Left lobe of liver (tissue), 2 donors: ENCODE measurements at places on chromosomes 4 and X. TPM values are rescaled to one million over a fixed set of nuclear protein-coding genes. Genes with fewer than 3 reads are reported as not detected.

DNA sequence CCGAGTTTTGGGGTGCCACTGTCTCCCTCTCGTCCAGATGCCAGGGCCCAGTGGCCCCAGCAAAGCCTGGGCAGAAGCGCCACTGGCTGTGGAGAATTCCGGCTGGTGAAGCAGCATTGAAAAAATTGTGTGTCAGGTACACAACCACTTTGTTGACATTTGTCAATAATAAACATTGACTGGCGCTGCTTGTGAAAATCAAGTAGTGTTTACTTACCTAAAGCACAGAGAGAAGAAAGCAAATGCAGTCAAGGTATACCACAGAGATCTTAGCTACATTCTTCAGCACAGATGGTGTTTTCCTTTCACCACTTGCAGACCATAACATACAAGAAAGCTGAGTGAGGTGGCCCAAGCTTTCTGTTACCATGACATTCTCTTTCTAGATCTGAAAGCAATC, 14.5 kb upstream of the SLC7A11 start:
- DNase-seq, result no peak

DNA sequence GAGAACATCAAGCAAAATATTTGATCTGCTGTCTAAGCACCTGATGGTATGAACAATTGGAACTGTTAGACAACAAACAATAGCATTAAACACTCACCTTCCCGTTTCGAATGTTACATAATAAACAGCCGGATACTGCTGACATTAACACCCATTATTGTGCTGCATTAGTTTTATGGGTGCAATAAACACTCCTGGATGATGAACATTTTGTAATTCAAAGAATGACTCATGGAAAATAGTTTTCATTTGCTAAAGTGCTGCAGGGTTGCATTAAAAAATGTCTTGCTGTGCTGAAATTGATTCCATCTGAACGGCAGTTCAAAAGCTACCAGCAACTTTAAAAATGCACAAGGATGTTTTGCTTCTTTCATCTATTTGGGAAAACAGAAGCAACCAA, 100.8 kb upstream of the SORBS2 start:
- no peak for DNase-seq

- DNase-seq, result no peak
These were observed 63.5 kb upstream of the WDR1 start for GRCh38 chr4:10179957-10180602.

RENBP gene
- total RNA-seq, result 5.5 TPM

DNA sequence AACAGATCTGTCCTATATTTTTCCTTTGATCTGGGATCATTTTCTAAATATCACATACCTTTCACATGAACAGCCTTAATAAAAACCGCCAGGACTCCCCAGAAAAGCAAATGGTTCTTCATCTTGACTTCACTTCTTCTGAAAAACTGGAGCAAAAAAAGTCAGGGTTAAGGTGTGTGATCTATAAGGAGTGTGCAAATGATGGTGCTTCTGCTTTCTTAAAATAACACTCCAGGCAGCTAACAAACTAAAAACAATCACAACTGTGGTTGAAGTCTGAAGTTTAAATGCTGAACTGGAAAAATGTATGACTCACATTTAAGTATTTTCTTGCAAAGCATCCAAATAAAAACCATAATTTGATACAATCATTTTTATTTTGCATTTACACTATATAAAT, at the start of gene JCHAIN:
Gene JCHAIN (minus strand): TSS at position 140 of the 400 bp plus-strand sequence. CDS start 18 bp downstream, at position 122.
- DNase-seq, result no peak

GRCh38 chr4:150582146-150582872, at the start of gene MAB21L2:
MAB21L2 (plus strand) TSS chr4:150582151; CDS start chr4:150583030, 879 bp downstream.
- DNase-seq, result no peak

- no peak for DNase-seq
These were observed 63.3 kb downstream of the USP9X start for GRCh38 chrX:41148553-41148952.

LDB2 gene
- total RNA-seq, result 21.0 TPM

DNA sequence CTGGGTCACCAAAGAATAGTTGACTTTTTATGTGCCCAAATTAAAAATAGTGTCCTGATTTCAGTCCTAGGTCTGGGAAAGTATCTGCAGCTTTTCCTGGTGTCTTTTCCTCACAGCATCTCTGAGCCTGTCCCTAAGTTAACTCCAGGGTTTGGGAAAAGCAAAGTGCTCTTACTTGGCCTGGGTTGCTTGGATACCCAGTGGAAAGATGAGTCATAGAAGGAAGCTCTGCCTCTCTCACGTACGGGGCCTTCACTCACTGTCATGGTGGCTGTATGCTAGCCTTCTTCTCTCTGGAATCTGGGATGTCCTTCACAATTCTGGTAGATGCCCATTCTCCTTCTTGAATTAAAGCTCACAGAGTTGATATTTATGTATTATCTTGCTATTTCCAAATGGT, 607.3 kb downstream of the ANKRD50 start:
- DNase-seq, result no peak

DNA sequence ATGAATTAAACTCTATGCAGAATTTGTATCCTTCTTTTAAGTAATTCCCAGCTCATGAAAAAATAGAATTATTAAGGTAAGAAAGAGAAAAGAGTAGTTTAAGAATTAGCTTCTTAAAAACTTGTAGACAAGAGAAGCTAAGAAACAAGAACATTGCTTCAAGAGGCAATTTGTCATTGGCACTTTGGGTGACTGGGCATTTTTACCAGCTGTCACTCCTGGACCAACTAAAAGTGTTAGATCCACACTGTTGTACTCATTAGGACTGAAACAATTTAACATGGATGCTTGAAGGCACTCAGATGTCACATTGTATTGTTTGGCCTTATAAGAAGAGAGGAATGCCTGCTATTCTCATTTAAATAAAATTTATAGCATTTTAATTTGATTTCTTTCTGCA, 7.4 kb downstream of the COL25A1 start:
- no peak for DNase-seq

GRCh38 chr4:6403400-6403685, 69.1 kb downstream of the PPP2R2C start:
- DNase-seq, result no peak

CLDN2 gene
- total RNA-seq, result 6.0 TPM

- no peak for DNase-seq
These were observed 119.7 kb downstream of the SHOX start for GRCh38 chrX:750263-750662.

PPEF1 gene
- not detected for total RNA-seq

DNA sequence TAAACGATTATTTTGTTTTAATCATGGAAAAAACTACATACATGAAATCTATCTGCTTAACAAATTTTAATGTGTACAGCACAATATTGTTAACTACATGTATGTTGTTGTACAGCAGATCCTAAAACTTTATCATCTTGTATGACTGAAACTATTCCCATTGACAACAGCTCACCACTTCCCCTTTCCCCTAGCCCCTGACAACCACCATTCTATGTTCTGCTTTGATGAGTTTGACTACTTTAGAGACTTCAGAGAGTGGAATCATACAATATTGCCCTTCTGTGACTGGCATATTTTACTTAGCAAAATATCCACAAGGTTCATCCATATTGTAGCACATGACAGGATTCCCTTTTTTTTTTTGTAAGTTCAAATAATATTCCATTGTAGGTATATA, 185.9 kb downstream of the CFAP299 start:
- no peak for DNase-seq

- peak; percentile 42 for DNase-seq
These were observed 600 bp downstream of the BEX4 start for GRCh38 chrX:103215425-103215991.

DNA sequence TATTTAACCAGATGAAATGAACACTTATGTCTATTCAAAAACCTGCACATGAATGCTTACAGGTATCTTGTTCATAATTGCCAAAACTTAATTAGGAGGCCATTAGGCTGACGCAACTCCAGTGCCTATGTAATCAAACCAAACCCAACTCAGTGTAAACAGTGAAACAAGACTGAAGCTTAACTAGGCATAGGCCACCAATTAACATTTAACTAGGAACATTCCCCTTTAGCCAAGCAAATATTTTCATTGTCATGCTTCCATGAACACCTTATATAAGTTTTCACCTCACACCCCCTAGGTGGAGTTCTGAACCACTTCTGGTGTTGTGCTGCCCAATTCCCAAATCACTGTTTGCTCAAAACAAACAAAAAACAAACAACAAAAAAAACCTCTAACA, 686.0 kb downstream of the STPG2 start:
- no peak for DNase-seq

DNA sequence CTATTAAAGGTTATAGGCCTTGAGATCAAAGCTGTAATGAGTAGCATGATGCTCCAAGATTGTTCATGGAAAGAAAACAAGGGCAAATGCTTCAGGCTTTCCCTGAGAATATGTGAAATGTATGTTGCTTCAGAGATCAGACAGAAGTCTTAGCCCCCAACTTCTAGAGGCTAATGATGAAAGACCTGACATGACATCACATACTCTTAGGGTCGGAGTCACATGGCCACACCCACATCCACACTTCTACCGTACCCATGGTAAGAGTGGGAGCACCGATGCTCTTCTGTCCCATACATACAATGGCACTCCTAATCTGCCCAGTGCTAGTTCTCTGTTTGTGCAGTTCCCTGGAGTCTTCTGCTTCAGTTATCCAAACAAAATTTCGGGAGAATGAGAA, 111.9 kb upstream of the ACSL4 start:
- no peak for DNase-seq

- DNase-seq, result no peak
These were observed 106.3 kb downstream of the TRAPPC11 start for GRCh38 chr4:183765251-183765911.

CT45A10 gene
- total RNA-seq, result 0.45 TPM

DNA sequence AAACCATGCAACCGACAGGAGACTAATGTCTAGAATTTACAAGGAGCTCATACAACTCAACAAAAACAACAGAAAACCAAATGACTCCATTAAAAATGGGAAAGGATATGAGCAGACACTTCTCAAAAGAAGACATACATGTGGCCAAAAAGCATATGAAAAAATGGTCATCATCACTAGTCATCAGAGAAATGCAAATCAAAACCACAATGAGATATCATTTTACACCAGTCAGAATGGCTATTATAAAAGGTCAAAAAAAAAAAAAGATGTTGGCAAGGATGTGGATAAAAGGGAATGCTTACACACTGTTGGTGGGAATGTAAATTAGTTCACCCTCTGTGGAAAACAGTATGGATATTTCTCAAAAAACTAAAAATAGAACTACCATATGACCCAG, 50.5 kb upstream of the CHRDL1 start:
- DNase-seq, result no peak

- DNase-seq, result no peak
These were observed 13.5 kb upstream of the LIMCH1 start for GRCh38 chr4:41524425-41524824.

DNA sequence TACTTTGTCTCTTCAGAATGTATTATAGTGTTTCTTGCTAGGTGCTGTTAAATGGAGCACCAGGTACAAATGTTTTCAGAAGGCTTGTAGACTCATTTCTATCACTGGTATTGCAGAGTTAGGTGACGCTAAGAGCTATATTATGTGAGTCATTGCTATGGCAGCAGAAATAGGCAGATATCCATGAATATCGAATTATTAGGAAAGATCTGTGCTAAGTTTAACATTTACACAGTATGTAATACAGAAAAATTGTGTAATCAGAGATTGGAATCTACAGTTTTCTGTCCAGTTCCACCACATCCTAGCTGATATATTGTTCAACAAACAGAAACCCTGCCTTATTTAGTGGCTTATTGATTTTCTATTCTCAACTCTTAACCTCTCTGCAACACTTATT, 1025.5 kb downstream of the STIM2 start:
- DNase-seq, result no peak

DNA sequence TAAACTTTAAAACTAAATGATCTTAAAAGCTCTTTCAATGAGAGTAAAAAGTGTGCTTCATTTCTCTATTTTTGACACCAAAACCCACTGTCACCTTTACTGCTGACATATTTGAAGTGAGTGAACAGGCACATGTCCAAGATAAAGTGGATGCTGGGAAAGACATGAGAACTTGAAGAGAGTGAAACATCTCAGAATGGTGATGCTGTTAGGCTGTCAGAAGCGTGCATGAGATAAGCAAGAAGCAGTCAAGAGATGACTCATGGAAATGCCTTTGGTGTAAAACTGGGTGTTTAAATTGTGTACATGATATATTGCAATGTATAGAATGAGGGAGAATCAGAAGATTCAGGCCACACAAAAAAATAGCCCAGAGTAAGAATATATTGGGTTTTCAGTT, 21.8 kb upstream of the GBA3 start:
- DNase-seq, result no peak

DNA sequence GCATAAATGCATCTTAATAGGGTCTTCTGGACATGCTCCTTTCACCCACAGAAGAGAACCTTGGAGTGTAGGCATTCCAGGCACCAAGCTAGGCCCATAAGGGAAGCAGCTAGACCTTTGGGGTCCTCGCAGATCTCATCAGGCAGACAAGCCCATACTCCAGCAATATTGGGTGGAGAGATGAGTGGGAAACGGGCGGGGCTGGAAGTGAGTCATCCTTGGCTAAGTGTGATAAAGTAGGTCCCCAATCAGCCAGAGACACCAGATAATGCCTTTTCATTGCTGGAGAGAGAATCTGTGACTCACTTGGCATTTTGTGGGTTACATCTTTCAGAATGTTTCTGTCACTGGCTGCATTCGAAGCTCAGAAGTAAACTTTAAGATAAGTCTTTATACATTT, 133.3 kb upstream of the MBNL3 start:
- no peak for DNase-seq

- DNase-seq, result peak; percentile 40
These were observed 6.3 kb upstream of the TRPC5OS start for GRCh38 chrX:111869639-111870034.
